ENCODE measurements at places on chromosomes 2 and 18. TPM values are rescaled to one million over a fixed set of nuclear protein-coding genes. Genes with fewer than 3 reads are reported as not detected.

DNA sequence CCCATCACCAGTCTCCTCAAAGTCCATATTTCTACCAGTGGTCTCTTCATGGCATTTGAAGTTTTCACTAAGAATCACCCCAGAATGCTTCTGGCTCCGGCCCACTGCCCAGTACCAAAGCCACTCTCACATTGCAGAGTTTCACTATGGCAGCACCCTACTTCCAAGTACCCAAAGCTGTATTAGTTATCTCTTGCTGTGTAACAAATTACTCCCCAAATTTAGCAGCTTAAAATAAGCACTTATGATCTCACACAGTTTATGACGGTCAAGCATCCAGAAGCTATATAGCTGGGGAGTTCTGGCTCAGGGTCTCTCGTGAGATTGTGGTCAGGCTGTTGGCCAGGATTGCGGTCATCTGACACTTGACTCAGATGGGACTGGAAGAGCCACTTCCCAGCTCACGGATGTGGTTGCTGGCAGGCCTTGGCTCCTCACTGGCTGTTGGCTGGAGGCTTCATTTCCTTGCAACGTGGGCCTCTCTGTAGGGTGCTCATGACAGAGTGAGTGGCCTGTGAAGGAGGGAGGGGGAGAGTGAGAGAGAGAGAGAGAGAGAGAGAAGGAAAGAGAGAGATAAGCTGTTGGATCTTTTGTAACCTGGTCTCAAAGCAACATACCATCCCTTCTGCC, 189.5 kb downstream of the CTIF start:
- peak; percentile 95 for DNase-seq

- DNase-seq, result no peak
Observed at GRCh38 chr2:28201671-28202180, 190.9 kb upstream of the FOSL2 start.

GRCh38 chr2:98020992-98021713, 25.4 kb upstream of the TMEM131 start:
- DNase-seq, result no peak

Gene HOXD12
- not detected for total RNA-seq

DNA sequence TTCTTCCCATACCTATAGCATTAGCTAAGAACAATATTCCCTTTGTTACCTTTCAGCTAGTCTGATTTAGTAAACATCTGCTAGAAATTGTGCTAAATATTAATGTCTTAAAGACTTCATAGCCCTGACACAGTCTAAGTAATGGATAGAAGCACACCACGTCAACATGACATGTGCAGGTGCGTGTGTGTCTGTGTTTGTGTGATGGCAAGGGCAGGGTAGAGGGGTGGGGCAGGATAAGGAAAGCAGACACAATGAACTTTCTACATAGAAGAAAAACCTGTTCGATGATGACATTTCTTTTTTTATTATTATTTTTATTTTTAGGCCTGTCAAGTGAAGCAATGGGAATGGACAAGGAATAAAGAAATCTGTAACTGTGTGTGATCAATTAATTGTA, 223.3 kb downstream of the NOL4 start:
- DNase-seq, result no peak

DNA sequence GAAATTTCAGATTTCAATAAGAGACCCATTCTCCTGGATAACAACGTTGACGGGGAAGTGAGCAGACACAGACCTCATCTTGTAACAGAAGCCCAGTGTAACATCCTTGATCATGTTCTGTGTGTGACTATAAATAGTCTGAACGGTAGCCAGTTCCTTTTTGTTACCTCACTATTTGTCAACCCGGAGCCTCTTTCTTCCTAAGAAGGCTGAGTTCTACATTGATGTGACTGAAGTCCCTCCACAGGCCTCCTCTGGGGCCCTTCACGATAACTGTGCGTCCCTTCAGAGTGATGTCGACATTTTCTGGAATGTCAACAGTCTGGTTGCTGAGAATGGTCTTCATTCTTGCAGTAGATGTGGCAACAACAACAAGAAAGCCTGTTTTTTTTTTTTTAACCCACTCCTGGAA, 6.3 kb upstream of the PLEKHM3 start:
- no peak for DNase-seq

Data from posterior vena cava (tissue), 2 donors.